Mesendoderm (in vitro differentiated cells): ENCODE measurements at places on chromosomes 7 and 10.

- no peak for DNase-seq
- no peaks in the 10 kb centered on the region for H3K4me1 ChIP-seq
- no peaks in the 10 kb centered on the region for H3K36me3 ChIP-seq
- no peak overlapping the region for H3K27ac ChIP-seq
- no peaks in the 10 kb centered on the region for H3K27me3 ChIP-seq
Measured at GRCh38 chr10:105714728-105715127, 1073.6 kb downstream of the SORCS3 start.

- no peaks in the 10 kb centered on the region for H3K36me3 ChIP-seq
- no peak overlapping the region for H3K4me3 ChIP-seq
- H3K27ac ChIP-seq = no peak overlapping the region
- DNase-seq = peak; percentile 66
- no peaks in the 10 kb centered on the region for H3K4me1 ChIP-seq
Measured at GRCh38 chr10:3484306-3485056, 300.5 kb downstream of the KLF6 start.

DNA sequence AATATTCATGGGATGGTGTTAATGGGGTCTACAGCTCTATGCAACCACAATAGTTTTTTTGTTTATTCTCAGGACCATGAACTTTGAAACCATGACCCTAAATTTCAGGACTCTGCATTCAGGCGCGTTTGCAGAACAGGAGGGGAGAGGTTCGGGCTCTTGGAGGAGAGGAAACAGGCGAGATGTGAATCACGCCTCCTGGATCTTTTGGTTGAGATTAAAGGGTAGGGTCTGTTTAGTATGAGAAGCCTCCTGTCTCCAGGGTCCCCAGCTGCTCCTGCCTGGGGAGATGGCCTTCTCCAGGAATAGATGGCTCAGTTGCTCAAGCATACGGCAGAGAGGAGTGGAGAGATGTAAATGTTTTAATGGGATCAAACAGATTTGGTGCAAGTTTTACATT lies 18.2 kb downstream of the TLL2 start:
- no peak overlapping the region for H3K4me3 ChIP-seq
- no peaks in the 10 kb centered on the region for H3K36me3 ChIP-seq
- H3K27me3 ChIP-seq = no peaks in the 10 kb centered on the region
- no peaks in the 10 kb centered on the region for H3K4me1 ChIP-seq

DNA sequence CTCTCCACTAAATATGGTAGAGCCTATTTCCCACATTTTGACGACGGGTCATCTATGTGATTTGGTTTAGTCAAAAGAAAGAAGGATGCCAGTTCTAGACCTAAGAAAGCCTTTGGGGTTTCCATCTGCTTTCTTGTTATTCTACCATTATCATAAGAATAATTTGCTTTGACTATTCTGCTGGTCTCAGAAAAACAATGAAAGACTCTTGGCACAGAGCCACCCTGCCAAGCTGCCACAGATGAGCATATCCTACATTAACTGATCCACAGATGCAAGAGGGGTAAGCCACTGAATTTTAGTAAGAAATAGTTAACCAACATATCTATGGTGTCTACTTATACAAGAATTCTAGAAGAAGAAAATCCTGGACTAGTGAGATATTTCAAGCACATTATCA lies 158.6 kb upstream of the MAGI2 start:
- DNase-seq = no peak
- H3K27me3 ChIP-seq = no peaks in the 10 kb centered on the region
- H3K4me1 ChIP-seq = no peaks in the 10 kb centered on the region
- H3K4me3 ChIP-seq = no peak overlapping the region

- no peaks in the 10 kb centered on the region for H3K27me3 ChIP-seq
- H3K27ac ChIP-seq = peak overlapping the region; percentile 68
- H3K4me3 ChIP-seq = no peak overlapping the region
Measured at GRCh38 chr10:35208536-35208935, 81.9 kb downstream of the CREM start.

GRCh38 chr10:22308390-22308789 lies 7.8 kb upstream of the COMMD3 start:
- no peaks in the 10 kb centered on the region for H3K36me3 ChIP-seq
- H3K27me3 ChIP-seq = no peaks in the 10 kb centered on the region
- no peak for DNase-seq
- no peaks in the 10 kb centered on the region for H3K4me1 ChIP-seq
- H3K4me3 ChIP-seq = no peak overlapping the region

DNA sequence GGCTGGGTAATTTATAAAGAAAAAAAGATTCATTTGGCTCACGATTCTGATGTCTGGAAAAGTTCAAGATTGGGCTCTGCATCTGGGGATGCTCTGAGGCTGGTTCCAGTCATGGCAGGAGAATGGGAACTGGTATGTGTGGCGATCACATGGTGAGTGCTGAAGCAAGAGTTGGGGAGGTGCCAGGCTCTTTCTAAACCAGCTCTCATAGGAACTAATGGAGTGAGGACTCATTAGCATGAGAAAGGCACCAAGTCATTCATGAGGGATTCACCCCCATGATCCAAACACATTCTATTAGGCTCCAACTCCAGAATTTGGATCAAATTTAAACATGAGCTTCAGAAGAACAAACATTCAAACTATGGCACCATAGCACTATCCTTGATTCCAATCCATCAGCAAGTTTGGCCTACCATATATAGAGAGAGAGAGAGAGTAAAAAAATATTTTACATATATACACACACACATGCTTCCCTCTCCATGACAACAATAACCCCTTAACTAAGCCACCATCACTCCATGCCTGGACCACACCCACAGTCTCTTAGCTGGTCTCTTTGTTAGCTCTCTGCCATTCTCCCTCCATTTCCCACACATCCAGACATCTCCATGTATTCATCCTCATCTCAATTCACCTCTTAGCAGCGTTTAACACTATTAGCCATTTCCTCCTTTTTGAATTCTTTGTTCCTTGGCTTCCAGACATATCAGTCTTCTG lies 57.9 kb downstream of the NPY start:
- no peaks in the 10 kb centered on the region for H3K36me3 ChIP-seq
- H3K4me1 ChIP-seq = peaks cover 3% of the 10 kb centered on the region

GRCh38 chr7:101436857-101437576 lies 74.3 kb downstream of the COL26A1 start:
- H3K27me3 ChIP-seq = no peaks in the 10 kb centered on the region
- H3K4me3 ChIP-seq = no peak overlapping the region
- H3K4me1 ChIP-seq = peaks cover 4% of the 10 kb centered on the region
- peak; percentile 87 for DNase-seq
- H3K27ac ChIP-seq = no peak overlapping the region
- no peaks in the 10 kb centered on the region for H3K36me3 ChIP-seq

GRCh38 chr7:135802697-135803096 lies 54.1 kb upstream of the FAM180A start:
- no peaks in the 10 kb centered on the region for H3K4me1 ChIP-seq
- no peak overlapping the region for H3K27ac ChIP-seq
- no peaks in the 10 kb centered on the region for H3K36me3 ChIP-seq
- DNase-seq = no peak
- H3K27me3 ChIP-seq = no peaks in the 10 kb centered on the region

GRCh38 chr10:110657973-110658691 lies 14.0 kb downstream of the RBM20 start:
- no peaks in the 10 kb centered on the region for H3K36me3 ChIP-seq
- no peak overlapping the region for H3K4me3 ChIP-seq
- DNase-seq = no peak
- H3K27me3 ChIP-seq = no peaks in the 10 kb centered on the region
- no peak overlapping the region for H3K27ac ChIP-seq

DNA sequence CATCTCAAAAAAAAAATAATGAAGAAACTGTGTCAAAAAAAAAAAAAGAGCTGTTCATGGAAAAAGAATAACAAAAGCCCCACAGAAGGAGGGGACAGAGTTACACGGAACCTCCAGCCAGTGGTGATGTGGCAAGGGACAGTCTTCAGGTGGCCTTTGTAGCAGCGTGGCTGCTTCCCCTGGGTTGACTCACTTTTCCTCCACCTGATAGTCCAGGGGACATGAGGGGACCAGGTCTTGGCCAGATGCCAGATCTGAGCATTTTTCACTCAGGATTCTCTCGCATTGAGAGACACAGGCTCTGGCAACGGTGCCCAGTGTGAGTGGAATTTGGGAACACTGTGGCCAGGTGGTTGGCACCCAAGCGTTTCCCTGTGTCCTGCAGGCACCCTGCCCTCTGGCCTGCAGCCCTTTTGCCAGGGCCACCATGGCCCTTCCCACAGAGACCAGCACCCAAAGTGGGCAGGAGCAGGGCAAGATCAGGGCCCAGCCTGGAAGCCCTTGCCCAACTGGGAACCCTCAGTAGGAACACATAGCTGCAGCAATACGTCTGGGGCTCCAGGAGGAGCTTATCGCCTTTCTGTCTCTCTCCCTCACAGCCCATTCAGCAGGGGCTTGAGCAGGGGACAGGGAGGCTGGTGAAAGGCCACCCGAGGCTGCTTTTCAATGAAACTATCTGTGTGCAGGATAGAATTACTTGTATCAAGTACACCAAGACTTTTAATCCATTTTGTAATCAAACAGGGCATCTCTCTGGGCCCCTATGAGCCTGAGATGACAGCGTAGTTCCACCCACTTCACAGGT lies 159.1 kb downstream of the UBE2H start:
- DNase-seq = no peak
- H3K27me3 ChIP-seq = no peaks in the 10 kb centered on the region
- H3K36me3 ChIP-seq = no peaks in the 10 kb centered on the region
- H3K4me3 ChIP-seq = no peak overlapping the region
- H3K27ac ChIP-seq = no peak overlapping the region

DNA sequence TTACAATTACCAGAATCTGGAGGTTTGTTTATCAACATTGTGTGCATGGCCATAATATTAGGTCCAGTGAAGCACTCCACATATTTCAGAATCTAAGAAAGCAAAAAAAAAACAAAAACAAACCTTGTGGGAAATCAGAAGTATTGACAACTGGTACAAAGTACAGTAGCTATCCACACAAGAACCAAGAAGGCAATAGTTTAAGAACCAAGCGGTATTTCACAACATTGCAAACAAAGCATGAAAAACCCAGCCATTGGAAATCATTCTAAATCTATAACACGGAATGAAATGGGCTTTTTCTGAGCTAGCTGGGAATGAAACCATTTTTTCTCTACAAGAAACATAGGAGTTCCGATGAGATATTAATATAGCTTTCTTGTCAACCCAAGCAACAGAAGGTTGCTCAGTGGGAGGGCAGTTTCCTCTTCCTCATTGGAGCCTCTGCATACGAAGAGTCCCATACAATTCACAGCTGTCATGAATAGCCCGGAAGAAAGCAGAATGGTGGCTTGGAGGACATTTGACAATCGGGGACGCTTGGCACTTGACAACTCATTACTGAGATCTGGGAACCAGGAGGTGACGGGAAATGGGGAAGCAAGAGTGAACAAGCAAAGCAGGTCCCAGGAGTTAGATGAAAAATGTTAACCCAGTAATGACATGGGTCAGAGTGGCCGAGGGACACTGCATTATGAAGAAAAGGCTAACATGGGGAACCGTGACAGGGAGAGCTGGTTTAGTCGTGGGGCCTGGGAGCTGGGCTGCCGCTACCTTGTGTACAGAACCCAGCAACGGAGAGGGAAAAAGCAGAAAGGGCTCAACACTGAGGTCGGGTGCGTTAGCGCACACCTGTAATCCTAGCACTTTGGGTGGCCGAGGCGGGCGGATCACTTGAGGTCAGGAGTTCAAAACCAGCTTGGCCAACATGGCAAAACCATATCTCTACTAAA lies 7.8 kb downstream of the PHYH start:
- no peaks in the 10 kb centered on the region for H3K4me1 ChIP-seq
- no peaks in the 10 kb centered on the region for H3K27me3 ChIP-seq
- H3K4me3 ChIP-seq = no peak overlapping the region
- H3K36me3 ChIP-seq = no peaks in the 10 kb centered on the region
- no peak overlapping the region for H3K27ac ChIP-seq

DNA sequence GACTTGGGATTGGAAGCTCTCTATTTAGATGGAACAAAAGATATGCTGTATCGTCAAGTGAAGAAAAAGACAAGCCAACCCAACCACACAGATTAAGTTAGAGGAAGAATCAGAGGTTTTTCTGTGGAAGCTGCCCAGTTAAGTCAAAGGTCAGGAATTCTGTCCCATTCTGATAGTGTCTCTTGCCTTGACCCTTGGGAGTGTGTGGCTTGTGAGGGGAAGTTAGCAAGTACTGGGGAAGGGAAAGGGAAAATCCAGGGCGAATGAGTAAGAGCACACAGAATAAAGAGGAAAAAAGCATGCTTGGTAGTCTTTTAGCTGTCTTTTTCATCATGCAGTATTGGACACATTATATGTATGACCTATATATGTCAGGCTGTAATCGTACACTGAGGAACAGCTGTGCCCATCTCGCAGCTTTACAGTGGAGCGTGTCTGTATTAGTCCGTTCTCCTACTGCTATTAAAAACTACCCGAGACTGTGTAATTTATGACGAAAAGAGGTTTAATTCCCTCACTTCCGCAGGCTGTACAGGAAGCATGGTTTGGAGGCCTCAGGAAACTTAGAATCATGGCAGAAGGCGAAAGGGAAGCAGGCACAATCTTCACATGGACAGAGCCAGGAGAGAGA lies 197.2 kb downstream of the GALNT17 start:
- DNase-seq = no peak
- no peak overlapping the region for H3K4me3 ChIP-seq
- no peak overlapping the region for H3K27ac ChIP-seq
- peaks cover 7% of the 10 kb centered on the region for H3K4me1 ChIP-seq
